ENCODE measurements at places on chromosomes 16 and 17.

- no peak for DNase-seq
Measured at GRCh38 chr16:27503662-27504061, 46.1 kb downstream of the GTF3C1 start.

- DNase-seq, result no peak
Measured at GRCh38 chr16:88868974-88869672, 2.7 kb upstream of the PABPN1L start.

DNA sequence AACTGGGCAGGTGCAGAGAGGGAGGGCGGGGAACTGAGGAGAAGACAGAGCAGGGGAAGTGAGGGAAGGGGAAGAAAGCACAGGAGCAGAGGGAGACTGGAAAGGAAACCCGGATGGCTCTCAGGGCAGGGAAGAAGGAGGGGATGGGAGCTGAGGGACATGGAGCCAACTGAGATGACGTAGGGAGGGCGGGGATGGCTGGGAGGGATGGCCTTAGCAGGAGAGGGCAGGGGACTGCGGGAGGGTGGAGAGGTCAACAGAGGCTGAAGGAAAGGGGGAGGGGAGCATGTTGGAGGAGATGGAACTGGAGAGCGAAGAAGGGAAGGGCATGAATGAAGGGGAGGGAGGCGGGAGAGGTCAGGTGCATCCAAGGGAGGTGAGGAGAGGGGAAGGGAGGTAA, 81.9 kb downstream of the KCNJ12 start:
- no peak for DNase-seq

GRCh38 chr16:85781156-85781555, 18.2 kb downstream of the EMC8 start:
- DNase-seq, result no peak

- DNase-seq, result no peak
Measured at GRCh38 chr17:43695970-43696865, 34.5 kb upstream of the MEOX1 start.

DNA sequence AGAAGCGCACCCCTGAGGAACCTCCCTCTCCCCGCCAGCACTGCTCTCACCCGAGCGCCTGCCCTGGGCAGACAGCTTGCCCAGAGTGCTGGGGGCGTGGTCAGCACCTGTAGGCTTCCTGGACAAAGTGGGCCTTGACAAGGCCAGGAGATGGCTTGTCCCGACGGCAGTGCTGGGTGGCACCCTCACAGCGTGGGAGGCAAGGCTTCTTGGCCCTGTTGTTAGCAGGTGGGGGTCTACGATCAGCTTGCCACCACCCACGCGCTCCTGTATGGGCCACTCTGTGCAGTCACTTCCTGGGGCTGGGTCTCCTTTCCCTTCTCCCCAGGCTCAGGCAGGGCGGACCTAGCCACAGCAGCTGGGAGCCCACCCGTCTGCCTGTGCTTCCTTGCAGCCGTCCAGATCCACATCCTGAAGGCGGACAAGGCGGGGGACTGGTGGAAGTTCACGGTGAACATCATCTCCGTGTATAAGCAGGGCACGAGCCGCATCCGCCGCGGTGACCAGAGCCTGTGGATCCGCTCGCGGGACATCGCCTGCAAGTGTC, 218.0 kb downstream of the NTN1 start:
- DNase-seq, result no peak

DNA sequence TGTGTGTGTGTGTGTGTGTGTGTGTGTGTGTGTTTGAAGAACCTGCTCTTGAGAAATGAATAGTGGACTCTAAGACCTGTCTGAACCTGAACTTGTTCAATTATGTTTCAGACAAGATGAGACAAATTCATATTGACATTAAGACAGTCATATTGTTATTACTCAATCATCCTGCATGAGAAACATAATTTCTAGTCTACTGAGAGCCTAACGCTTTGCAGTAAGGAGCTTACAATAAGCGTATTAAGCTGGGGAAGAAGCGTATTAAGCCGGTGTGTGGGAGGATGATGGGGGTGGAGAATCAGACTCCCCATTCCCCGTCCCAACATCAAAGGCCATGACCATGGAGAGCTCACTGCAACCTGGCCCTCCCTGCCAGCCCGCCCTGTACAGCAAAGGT, 22.4 kb upstream of the MNT start:
- no peak for DNase-seq

DNA sequence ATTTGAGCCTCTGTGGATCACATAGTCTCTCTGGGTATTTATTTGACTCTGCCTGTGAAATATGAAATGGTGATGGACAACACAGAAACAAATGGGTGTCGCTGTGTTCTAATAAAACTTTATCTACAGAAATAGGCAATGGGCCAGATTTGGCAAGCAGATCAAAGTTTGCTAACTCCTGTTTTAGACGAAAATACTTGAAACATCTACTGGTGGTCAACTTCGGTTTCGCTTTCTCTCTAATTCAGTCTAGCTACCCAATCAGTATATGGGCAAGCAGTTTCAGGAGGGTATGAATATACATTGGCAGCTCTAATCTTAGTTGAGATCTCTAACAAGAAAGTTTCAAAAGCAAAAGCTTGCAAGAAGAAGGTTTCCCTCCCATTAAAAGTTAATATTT, 60.1 kb upstream of the DYNLRB2 start:
- no peak for DNase-seq

GRCh38 chr16:27703545-27703944, 153.6 kb downstream of the KATNIP start:
- DNase-seq, result no peak

GRCh38 chr17:9473711-9474110, 101.9 kb downstream of the STX8 start:
- no peak for DNase-seq

- DNase-seq, result no peak
Measured at GRCh38 chr16:64991001-64991400, 130.9 kb downstream of the CDH11 start.

DNA sequence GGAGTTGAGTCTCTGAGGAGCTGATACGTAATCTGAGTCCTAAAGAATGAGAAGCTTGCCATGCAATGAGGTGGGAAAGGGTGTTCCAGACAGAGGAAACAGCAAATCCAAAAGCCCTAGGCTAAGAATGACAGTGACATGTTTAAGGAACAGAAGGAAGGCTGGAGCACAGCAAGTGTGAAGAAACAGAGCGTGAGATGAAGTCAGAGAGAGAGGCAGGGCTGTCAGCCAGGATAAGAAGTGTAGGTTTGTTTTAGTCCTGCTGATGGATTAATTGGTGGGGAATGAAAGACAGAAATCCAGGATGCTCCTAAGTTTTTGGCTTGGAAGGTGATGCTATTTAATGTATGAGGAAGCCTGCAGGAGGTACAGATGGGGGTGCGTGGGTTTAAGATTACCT, 14.5 kb downstream of the MMP28 start:
- no peak for DNase-seq

DNA sequence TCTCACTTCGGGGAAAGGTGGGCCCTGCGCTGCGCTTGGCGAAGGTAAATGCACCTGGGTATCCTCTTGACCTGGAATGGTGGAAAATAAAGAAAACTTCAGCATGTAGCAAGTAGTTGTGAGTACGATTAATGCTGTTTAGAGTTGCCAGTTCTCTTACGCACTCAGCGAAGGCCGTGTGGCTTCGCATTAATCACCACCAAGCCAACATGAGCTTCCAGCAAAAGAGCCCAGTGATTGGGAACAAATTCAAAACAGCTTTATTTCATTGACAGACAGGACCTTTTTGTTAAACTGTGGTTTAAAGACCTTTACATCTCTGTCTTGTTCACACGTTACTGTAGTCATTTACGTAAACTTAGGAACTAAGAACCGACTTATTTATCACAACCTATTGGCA, 531.4 kb downstream of the MAF start:
- DNase-seq, result no peak

DNA sequence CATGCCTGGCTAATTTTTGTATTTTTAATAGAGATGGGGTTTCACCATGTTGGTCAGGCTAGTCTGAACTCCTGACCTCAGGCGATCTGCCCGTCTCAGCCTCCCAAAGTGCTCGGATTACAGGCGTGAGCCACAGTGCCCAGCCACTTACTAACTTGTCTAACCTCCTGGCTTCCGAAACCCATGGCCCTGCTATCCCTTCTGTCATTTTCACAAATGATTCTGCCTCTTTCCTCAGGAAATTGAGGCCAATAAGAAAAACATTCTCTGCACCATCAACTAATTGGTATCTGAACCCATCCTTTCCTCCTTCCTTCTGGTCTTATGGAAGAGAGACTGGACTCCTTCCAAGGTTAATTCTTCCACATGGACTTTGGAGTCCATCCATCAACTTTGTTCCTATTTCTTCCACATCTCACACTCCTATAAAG, 27.9 kb upstream of the TNRC6A start:
- no peak for DNase-seq

GRCh38 chr16:2783581-2784357, 3.6 kb downstream of the PRSS33 start:
- no peak for DNase-seq

DNA sequence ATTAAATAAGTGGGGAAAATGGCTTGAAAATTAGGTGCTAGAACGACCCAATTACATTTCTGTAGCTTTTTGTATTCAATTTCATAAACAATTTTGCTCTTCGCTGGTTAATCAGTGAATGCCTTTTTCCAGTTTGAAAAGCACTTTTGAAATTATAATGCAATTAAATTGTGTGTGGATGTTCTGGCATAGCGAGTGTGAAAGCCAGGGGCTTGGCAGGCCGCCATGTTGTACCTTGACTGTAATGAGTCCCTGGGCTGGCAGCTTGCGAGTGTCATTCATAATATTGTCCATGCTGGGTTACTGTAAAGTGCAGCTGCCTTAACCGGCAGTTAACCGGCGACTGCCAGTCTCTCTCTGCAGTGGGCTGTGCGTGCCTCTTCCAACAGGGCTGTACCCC, 177.8 kb downstream of the CCDC182 start:
- DNase-seq, result peak; percentile 95

DNA sequence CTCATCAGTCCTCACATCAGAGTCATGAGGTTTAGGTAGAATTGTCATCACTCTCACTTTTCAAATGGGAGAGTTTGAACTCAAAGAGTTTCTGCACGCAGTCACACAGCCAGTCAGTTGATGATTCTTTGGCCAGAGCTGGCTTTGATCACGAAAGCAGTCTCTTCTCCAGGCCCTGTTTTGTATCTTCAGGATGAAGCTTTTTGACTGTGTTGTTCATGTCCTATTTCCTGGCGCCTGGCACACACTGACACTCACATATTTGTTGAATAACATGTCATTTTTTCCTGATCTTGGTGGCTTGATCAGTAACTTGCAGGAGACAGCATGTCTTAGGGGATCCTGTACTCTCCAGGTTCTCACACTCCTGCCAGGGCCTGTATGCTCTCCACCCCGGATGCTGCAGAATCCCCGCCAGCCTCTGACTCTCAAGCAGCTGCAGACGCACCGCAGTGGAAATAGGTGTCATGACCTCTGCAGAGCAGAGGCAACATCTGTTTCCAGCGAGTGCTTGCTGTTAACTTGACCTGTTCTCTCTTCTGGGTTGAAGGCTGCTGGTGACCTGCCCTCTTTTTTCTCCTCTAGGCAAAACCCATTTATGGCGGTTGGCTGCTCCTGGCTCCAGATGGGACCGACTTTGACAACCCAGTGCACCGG, 33.0 kb downstream of the MPRIP start:
- no peak for DNase-seq

DNA sequence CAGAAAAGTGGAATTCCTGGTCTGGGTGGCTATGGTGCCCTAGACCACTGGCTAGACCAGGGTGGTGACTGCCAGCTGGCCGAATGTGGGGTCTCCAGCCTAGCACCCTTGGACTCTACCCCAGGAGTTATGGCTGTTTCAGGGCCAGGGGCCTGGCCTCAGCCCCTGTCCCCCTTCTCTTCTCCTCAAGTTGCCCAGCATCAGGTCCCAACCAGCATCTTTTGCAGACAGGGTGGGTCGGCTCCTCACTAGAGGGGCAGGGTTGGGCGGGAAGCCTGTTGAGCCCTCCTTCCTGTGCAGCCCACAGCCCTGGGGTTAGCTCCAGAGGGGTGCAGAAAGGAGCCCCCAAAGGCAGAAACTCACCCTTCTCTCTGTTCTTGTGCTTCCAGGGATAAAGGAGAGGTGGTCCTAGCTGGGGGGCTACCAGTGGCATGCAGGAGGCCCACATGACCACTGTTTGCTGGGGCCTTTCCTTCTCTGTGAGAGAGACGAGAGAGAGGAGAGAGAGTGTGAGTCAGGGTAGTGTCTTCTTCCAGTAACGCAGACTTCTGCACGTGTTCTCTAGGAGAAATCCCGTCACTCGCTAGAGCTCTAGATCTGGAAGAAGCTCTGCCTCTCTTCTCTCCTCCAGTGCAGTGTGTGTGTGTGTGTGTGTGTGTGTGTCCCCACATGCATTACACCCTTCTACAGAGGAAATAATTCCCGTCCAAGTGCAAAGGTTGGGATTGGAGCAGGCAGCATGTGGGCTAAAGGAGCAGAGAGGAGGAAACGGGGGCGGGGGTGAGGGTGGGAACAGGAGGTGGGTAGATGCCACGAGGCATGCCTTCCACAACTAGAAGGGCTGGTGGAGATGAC, 209.4 kb downstream of the SEC14L1 start:
- no peak for DNase-seq

- no peak for DNase-seq
Measured at GRCh38 chr16:19437280-19437679, 19.6 kb downstream of the TMC5 start.

DNA sequence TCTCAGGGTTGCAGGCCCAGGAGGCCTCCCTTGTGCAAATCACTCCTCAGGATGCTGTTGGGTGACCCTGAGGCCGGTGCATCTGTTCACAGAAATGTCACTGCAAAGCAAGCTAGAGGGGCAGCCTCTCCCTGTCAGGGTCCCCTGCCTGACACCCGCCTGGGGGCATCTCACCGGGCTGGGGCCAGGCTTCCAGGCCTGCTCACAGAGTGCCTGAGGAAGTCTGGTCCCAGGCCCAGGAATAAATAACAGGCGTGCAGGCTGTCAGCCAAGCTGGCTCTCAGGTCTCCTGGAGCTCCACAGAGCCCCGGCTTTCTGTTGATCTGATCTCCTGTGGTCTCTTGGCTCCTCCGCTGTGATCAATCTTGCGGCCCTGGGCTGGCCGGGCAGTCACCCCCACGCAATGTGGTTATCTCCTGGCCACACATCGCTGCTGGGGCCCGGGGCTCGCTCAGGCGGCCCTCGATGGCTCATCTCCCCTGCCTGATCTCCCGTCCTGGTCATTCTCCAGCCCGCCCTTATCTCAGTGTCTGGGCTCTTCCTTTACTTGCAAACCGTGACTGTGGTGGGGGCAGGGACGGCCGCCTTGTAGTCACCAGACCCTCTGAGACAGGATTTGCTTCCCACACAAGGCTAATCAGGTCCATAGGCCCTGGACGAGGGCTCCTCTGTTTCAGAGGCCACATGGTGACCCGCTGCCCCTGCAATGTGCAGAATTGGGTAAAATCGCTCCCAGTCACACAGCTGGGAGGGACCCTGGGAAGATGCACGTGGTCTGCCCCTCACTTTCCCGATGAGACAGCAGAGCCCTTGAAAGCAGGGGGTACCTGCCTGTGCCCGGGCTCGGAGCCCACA, 231.2 kb upstream of the GSE1 start:
- DNase-seq, result no peak

DNA sequence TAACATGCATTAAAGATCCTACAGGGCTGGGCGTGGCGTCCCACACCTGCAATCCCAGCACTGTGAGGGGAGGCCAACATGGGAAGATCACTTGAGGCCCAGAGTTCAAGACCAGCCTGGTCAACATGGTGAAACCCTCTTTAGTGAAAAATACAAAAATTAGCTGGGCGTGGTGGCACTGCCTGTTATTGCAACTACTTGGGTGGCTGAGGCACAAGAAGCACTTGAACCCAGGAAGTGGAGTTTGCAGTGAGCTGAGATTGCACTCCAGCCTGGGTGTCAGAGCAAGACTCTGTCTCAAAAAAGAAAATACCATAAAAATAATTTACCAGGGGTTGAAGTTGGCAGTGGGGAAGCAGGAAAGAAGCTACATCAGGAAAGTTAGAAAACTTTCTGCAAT, 12.9 kb downstream of the TXNDC11 start:
- no peak for DNase-seq

GRCh38 chr17:7888184-7888920, at the start of gene CHD3:
Gene CHD3, plus strand, starts transcription at chr17:7888789. Its CDS starts 212 bp downstream, at chr17:7889001.
- DNase-seq, result no peak

All from NCI-H2081 (cell line).